Daoy (cell line): ENCODE measurements at places on chromosomes 6 and 20. TPM values are rescaled to one million over a fixed set of nuclear protein-coding genes. Genes with fewer than 3 reads are reported as not detected.

TBXT gene
- total RNA-seq: 0.57 TPM in 1 of 2 replicates, not detected in the other

KHDC1 gene
- total RNA-seq: 5.8 and 6.2 TPM in 2 replicates

RBPJL gene
- not detected in 2 replicates for total RNA-seq

BMP2 gene
- 1.8 and 2.5 TPM in 2 replicates for total RNA-seq

PM20D2 gene
- total RNA-seq: 15.5 and 15.9 TPM in 2 replicates

PRSS35 gene
- total RNA-seq: not detected in 2 replicates

KCNK16 gene
- total RNA-seq: not detected in 2 replicates

SLC22A7 gene
- not detected in 2 replicates for total RNA-seq

DNA sequence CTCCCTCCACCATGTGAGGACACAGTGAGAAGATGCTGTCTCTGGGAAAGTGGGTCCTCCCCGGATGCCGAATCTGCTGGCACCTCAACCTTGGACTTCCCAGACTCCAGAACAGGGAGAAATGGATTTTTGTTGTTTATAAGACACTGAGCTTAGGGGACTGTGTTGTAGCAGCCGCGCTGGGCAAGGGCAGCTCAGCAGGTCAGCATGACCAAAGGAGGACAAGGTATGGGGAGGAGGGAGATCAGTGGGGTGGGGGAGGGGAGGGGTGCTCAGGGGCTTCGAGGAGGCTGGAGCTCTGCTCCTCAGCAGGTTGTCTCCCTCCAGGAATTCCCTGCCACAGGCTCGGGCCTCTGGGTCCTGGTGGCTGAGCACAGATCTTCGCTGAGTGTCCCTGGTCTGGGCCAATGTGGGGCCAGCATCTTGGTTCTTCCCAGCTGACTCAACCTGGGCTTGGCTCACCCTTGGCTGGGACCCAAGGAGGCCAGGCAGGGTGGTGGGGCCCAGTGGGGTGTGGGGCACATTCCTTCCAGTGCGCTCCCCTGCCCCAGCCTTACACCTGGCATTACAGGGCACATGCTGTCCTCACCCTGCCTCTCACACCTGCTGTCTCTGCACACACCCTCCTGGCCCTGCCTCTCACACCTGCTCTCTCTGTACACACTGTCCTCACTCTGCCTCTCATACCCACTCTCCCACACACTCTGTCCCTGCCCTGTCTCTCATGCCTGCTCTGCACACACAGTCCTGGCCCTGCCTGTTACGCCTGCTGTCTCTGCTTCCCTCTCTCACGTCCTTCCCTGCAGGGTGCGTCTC is 107.3 kb downstream of the SYCP2 start:
- DNase-seq: no peak

DNA sequence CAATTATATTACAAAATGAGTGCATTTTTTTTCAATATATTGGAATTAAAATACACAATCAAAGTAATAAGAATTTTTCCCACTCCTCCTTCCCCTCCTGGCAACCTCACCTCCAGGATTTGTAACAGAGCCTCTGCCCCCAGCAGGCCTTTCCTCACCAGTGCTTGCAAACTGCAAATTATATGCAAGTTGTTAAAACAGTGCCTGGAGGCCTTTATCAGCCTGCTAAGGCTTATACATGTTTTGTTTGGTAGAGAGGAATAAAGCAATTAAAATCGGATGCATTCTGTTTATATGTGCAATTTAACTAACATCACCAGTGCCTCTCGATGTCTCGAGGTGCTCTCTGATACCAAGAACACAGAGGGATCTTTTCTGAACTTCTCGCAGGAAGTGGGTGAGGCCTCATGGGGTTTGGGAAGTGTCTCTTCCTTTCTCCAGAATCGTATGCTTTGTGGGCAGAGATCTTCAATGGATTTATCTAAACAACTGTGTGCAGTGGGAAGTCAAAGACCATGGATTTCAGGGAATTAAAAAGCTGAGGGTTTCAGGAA is 186.8 kb downstream of the CDH26 start:
- no peak for DNase-seq

DNA sequence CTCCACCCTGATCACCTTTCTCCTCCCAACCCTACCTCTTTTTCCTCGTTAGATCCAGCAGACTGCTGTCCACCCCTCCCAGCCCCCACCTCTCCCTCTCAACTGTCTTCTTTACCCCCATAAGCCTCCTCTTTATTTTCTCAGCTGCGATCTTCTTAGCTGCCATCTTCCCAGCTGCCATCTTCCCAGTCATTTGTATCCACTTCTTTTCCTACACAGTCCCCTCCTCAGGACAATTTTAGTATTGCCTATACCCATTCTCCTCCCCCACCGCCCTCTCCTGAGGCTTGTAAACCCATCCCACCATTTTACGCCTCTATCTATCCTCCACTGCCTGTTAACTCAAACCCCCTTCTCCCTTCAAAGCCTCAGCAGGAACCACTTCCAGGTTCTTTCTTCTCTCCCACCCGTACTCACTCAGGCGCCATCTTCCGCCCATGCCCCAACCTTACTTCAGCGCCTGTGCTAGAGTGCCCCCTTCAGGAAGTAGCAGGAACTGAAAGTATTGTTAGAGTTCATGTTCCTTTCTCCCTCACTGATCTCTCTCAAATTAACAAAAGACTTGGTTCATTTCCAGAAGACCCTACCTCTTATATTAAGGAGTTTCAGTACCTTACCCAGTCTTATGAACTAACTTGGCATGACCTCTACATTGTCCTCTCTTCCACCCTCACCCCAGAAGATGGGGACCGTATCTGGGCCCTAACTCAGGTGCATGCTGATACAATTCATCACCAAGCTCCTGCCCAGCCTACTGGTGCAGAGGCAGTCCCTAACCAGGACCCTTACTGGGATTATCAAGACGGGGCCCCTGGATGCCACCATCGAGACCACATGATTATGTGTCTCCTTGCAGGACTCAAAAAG is 236.0 kb downstream of the ADGRG6 start:
- DNase-seq: peak; percentile 66

DNA sequence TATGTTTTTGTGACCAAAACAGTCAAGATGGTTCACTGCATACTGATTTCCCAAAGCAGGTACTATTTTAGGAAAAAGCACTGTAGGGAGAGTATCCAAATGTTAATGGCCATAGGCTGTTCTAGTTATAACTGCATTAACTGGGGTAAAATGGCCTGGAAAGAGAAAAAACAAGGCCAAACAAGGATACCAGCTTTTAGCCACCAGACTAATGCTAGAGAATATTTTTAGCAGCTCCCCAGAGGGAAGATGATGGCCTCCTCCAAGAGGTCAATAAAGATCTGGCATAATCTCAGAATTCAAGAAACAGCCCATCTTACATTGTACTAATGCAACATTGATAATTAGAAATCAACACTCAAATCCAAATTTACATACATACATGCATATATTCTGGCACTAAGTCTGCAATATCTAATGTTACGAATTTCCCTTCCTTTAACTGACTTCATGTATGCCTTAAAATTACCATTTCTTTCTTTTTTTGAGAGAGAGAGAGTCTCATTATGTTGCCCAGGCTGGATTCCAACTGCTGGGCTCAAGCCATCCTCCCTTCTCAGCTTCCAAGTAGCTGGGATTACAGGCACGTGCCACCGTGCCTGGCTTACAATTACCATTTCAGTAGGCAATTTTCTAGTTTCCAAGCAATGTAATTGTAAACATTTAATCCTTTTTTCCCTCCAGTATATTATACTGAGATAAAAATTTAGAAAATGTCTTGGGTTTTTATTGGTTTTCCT is 9.3 kb downstream of the COX7A2 start:
- no peak for DNase-seq

GRCh38 chr6:142721215-142721920 is 223.6 kb downstream of the HIVEP2 start:
- no peak for DNase-seq

- DNase-seq: no peak
Observed at GRCh38 chr20:10671919-10672623, 1.7 kb downstream of the JAG1 start.

GRCh38 chr6:153511896-153512496 is 380.9 kb upstream of the RGS17 start:
- peak; percentile 28 for DNase-seq

DNA sequence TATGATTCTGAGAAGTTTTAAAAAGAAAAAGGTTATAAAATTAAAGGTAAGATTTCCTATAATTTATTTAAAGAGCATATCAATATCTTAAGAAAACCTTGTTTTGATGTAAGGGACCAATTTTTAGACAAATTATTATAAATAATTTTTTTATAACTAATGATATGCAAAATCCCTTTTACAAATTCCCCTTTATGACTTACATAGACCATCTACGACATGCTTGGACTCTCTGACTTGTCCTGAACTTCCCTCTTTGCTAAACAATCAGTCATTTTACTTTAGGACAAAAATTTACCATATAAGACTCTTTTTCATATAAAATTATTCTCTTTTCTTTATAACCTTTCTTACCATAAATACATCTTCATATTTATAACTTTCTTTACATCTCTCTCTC is 15.3 kb upstream of the ANGPT4 start:
- DNase-seq: no peak

DNA sequence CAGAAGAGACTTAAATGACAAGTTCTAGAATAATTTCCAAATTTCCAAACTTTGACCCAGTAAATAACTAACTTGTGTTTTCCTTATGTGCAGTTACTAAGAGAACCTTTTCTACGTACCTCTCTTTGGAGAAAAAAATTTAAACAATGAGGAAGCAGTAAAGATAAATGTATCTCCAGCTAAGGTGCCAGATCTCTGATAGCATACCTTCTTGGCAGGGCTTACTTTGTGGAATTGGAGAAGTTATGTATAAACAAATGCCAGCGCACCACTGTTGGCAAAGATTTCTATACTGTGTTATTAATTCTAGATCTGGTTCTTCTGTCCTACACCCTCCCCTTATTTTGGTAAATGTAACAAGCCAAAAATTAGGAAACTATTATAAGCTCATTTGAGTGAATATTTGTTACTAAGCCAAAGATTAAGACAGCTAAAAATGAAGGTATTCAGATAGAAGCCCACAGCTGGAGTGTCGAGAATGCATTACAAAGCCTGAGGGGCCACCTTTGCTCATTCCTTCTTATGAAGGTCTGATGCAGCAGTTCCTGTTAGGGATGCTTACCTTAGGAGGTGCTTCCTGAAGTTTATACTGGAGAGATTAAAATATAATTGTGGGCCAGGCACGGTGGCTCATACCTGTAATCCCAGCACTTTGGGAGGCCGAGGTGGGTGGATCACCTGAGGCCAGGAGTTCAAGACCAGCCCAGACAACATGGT is 373.1 kb upstream of the SOX4 start:
- DNase-seq: no peak

- DNase-seq: no peak
Observed at GRCh38 chr6:65557224-65557623, 149.8 kb downstream of the EYS start.

GRCh38 chr6:15096894-15097837 is 148.7 kb upstream of the JARID2 start:
- peak; percentile 28 for DNase-seq

DNA sequence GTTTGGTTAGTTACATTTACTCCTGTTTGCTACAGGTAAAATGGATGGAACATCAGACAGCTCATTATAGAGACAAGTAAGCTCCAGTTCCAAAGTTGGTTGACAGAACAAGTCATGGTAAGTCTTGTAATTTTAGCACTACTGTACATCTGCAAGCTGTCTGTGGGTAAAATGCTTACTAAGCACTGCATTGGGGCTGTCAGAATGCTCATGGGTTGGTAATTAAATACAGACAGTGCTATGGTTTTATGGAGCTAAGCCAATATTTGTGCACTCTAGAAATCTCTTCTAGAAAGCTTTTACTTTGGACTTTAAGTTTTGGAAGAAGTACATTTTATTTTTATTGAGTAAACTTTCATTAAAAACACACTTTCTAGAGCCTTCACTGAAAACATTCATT is 419.2 kb upstream of the MMS22L start:
- DNase-seq: no peak

GRCh38 chr20:41395667-41396664 is 29.3 kb upstream of the EMILIN3 start:
- DNase-seq: no peak

DNA sequence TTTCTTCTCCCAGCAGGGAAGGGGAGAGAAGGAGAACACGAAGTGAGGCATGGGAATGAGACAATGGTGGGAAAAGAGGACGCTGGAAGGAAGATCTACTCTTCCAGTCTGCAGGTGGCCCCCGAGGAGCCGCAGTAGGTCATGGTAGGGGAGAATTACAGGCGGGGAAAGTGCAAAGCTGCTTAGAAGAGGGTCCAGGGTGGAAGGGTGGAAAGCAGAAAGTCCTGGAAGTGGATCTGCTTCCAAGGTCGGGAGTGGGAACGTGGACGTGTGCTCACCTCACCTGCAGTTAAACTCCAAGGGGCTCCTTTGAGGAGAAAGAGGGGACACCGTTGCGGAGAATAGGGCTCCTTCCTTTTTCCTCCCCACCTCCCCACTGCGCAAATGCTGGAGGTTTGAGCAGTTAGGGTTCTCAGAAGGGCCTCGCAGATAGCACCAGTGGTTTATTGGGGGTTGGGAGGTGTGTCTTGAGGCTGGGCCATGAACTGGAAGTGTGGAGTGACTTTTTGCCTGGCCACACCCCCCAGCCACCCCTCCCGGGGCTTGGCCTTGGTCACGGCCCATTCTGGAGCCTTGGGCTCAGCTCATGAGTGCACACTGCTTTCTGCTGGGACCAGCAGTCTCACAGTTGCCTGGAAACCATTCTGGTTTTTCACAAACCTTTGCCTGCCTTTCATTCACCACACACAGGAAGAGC is 100.4 kb upstream of the MLN start:
- DNase-seq: no peak

DNA sequence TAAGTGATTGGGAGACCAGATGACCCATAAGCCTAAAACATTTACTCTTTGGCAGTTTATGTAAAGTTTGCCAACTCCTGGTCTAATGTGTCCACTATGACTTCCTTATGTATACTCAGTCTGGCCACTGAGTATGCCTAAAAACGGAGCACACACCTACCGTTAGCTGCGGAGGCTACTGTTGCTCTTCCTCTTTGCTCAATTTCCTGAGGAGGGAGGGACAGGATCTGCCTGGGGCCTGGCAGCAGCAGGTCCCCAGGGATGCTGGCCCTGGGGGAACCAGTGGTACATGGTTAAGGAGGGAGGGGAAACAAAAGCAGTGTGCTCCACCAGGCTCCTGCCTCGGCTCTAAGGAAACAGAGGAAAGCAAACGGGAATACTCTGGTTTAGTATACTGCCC is 113.5 kb downstream of the CDYL start:
- DNase-seq: no peak
